ENCODE measurements at places on chromosomes 12 and 14.

DNA sequence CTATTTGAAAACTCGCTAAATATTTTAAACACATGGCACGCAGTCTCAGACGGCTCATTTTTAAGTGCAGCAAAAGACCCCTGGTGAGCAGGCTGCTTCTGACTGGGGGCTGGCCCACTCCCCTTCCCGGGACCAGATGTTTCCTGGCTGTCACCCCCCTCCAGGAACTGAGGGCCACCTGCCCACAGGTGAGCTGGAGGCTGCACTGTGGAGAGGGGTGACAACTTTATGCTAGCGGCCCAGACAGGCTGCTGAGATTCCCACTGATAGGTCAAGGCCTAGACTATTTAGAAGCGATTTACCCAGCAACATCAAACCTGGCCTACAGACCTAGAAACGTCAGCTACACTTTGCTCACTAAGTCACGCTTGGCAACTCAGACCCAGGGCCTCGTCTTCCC lies 92.1 kb downstream of the BCL11B start:
- DNase-seq, result no peak

DNA sequence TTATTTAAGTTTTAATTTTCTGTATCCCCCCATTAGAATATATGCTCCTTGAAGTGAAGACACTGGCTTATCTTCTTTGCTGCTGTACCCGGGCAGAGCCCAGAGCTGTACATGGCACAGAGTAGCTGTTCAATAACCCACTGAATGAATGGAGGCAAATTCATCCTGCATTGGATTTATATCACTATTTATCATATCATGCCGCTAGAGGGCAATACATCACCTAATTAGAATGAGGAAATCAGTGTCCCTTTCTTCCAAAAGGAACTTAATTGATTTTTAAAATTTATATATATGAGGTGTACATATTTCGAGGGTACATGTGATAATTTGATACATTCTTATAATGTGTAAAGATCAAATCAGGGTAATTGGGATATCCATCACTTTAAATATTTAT lies 89.2 kb upstream of the TMEM260 start:
- DNase-seq, result no peak

- no peak for DNase-seq
These were observed 16.0 kb upstream of the LRP6 start for GRCh38 chr12:12282761-12283425.

DNA sequence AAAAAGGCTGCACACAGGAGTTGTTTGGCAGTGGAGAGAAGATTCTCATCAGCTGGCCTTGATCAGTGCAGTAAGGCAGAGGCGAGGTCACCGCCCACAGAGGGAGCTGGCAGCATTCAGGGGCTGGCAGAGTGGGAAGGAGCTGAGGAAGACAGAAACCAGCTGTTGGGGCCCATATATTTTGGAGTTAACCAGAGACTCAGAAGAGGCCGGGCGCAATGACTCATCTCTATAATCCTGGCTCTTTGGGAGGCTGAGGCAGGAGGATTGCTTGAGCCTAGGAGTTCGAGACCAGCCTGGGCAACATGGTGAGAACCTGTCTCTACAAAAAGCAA lies 17.7 kb downstream of the SMCO2 start:
- DNase-seq, result no peak

- no peak for DNase-seq
These were observed 101.2 kb upstream of the CCDC175 start for GRCh38 chr14:59677771-59678231.

GRCh38 chr12:11174022-11174421 lies 3.0 kb downstream of the SMIM10L1 start:
- DNase-seq, result no peak

GRCh38 chr12:851913-852312 lies 97.6 kb downstream of the RAD52 start:
- no peak for DNase-seq

GRCh38 chr12:13900718-13901117 lies 80.7 kb downstream of the GRIN2B start:
- DNase-seq, result no peak

DNA sequence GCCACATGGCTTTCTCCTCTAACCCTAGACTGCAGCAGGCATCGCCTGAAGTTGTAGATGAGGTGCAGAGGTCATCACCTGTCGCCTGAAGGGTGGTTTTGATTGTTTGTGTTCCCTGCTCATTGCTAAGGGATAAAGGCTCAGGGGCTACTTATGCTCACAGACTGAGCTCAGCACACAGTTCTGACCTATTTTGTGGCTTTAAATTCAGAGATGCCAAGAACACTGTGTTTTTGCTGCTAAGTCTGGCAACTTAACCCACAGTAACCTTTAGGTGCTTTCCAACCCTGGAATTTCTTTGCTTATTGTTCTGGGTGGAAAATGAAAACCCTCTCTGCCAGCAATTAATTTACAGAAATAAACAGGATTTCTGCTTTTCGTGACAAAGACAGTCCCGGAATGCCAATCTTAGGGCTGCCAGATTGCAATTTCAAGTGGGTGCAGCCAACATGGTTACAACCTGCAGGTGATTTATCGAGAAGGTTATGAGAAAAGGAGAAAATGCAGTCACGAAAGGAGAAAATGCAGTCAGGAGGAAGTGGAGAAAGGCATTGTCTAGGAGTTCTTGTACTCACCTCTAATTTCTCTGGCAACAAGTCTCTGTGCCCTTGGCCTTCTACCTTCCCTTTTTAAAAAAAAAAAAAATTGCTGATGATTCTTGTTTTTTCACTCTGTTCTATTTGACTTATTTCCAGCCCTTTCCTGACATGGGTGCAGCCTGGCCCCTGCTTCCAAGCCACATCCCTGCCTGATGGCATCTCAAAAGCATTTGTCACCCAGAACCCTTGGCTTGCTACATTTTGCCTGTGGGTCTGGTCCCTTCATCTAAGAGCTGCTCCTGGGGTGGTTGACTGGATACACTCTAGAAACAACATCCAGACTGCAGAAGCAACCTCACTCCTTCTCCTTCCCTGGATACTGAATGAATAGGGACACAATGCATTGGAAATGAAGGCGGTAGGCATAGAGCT lies 23.3 kb downstream of the NPC2 start:
- no peak for DNase-seq

DNA sequence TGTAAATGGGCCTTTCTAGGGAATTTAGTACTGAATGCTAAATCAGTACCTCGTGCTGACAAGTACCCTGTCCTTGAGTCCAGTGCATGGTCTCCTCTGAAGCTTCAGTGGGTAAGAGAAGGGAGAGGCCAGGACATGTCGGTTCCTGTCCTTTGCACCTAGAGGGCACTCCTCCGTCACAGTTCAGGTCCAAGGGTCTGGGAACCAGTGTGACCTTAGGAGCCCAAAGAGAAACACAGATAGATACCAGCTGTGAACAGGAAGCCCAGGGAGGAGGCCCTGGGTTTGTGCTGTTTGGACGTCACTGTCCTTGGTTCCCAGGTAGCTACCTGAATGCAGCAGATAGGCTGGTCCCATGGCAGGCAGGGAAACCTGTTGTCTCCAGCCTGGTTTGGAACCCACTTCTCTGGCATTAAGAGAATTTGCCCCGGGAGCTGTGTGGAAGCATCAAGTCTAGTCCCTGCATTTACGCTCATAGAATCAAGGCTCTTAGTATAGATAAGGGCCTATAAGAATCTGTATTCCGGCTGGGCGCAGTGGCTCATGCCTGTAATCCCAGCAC lies 3.9 kb upstream of the FGF23 start:
- DNase-seq, result no peak

GRCh38 chr14:32099473-32099872 lies 22.4 kb downstream of the ARHGAP5 start:
- no peak for DNase-seq

GRCh38 chr12:78407722-78408121 lies 456.9 kb upstream of the SYT1 start:
- DNase-seq, result no peak

DNA sequence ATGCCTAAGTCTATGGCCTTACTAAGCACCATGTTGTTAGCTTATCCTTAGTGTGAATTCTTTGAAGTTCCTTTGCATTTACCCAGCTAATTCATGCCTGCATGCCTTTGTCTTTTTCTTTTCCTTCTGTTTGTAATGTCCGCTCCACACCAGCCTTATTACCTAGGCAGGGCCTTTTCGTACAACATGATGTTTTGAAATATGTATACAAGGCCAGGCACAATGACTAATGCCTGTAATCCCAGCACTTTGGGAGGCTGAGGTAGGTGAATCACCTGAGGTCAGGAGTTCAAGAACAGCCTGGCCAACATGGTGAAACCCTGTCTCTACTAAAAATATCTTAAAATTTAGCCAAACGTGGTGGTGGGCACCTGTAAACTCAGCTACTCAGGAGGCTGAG lies 1636.5 kb upstream of the SEL1L start:
- no peak for DNase-seq

GRCh38 chr12:95385246-95386035 lies 88.5 kb upstream of the METAP2 start:
- DNase-seq, result no peak

- DNase-seq, result no peak
These were observed 8.8 kb upstream of the IFI27L2 start for GRCh38 chr14:94138251-94138650.

DNA sequence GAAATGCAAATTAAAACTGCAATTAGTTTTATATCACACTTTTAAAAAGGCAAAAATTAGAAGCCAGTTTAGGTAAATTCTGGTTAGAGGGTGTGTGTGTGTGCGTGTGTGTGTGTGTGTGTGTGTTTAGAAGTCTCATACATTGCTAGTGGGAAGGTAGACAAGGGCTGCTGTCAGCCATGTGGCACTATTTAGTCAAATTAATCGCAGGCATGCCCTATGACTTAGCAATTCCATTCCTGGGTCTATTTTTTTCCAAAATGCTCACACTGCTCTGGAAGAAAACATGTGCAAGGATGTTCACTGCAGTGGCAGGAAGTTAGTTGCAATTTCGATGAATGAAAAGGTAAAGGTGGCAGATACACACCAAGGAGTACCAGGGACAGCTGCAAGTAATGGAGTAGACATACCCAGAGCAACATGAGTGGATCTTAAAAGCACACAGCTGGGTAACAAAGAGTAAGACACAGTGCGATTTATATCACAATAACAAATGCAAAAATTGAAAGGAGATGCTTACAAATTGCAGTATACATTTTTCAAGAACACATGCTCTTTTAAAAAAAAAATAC lies 11.6 kb downstream of the CAPZA3 start:
- no peak for DNase-seq

DNA sequence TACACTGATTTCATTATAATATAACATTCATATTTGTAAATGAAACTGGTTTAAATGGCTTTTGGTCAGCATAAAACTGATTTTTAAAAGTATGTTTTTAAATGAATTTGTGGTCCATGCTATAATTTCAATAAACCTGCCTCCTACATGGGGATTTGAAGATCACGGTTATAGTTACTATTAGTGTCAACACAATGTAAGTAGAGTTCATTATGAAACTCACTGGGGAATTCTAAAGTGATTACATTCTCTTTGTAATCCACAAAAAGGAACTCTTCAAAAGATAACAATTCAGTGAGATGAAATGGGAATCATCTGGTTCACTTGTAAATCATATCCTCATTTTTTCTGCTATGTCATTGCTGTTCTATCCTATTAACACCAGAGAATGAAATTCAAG lies 204.5 kb upstream of the G2E3 start:
- DNase-seq, result no peak

- no peak for DNase-seq
These were observed 45.5 kb upstream of the ST8SIA1 start for GRCh38 chr12:22380031-22380430.

DNA sequence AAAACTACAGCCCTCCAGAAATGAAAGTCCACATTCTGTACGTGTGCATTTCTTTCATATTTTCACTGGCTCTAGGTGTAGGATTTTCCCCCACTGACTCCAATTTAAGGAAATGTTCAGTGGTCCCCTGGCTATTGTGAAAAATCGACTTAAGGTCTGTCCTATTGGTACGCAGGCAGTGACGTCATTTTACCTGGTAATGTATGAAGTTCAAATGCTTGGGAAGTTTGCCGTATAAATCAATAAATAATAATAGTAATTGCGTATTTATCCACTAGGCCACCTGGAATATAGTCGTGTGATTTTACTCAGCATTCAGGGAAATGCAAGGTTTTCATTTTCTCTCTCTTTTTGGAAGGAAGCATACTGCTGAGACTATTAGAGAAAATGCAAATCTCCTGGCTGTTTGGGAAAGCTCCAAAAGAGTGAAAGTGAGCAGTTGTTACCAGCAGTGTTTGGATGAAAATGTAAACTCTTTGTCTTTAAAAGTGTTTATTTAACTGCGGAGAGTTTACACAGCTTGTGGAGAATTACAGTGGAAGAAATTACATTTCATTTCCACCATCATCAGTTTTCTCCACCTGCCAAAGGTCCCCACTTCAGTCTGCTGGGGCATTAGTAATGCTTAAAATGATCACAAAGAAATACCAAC lies 107.0 kb downstream of the EXOC5 start:
- no peak for DNase-seq

DNA sequence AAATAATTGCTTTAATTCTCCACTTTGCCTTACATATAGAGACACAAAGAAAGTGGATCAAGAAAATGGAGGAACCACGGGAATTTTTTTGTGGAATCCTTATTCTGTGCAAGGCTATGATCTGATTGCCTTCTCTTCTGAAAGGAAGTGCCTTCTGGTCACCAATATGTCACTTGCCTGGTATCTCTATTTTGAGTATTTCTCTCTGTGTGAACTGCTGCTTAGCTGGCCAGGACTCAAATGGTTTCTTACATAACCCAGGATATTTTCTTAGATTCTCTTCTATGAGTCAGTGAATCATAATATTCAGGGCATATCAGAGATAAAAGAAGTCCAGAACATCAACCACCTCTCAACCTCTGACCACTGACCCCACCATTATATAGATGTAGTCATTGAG lies 156.1 kb downstream of the DIO2 start:
- DNase-seq, result no peak

GRCh38 chr12:25585662-25586061 lies 32.6 kb upstream of the LMNTD1 start:
- DNase-seq, result no peak

DNA sequence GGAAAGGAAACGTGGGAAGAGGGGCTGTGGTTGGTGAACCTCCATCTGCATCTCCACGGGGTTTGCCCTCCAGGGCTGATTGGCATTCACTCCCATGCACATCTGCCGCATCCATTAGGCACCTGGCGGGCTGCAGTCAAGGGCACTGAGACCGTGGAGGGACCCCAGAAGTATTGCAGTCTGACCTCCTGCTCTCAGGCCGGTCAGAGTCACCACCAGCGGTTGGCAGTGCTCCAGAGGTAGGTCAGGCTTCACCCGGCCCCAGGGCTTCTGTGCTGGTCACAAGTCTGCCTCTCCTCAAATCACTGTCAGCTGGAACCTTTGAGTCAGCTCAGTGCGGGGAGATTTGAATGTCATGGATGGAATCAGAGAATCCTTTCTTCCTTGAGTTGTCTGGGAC lies 132.3 kb downstream of the PAPOLA start:
- DNase-seq, result no peak

DNA sequence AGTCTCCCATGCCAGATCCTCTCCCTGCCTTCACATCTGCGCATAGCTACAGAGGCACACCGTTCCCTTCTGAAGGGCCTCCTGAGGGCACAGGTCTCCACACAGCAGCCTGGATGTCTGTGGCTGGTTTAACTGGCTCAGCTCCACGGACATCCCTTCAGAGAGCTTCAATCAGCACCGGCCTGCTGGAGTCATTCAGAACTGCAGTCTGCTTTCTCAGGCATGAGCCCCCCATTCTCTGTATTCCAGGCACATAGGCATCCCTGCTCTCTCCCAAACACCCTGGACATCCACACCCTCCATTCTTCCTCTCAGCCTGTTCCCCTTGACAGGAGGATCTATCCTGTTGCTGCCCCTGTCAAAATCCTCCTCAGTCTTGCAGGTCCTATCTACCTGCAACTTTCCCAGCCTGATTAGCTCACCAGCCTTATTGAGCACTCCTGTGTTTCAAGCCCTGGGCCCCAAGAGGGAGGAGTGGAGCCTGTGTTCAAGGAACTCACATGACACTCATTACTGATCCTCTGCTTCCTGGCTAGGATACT lies 2.9 kb upstream of the DHRS2 start:
- DNase-seq, result no peak

- DNase-seq, result no peak
These were observed 121.7 kb downstream of the DUSP6 start for GRCh38 chr12:89230376-89231315.
